Inflammatory macrophage treated with lipopolysaccharide for 4 hours (primary cell): ENCODE measurements at places on chromosomes 11 and 22.

DNA sequence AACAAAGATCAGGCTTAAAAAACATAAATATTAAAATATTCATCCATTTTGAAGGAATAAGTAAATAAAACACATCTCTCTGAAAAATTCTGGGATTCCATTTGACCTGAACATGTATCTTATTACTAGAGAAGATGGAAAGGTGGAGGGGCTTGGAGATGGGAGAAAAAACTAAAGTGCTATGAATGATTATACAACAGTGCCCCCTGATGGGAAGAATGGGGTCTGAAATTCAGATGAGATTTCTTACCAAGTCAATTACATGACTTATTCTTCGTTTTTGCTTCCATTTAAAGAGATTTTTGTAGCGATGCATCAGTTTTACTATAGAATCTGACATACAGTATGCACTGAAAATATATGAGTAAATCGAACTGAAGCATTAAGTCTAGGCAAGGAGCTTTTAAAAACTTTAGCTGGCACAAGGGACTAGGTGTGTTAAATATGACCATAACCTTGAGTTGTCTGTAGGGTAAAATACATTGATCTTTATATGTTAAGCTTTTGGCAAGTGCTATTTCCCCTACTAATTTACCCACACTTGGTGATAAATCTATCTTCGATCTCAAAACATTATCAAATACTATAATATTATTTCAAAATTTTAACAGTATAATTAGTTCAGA is 718.8 kb downstream of the CNTN5 start:
- DNase-seq, result peak; percentile 5

DNA sequence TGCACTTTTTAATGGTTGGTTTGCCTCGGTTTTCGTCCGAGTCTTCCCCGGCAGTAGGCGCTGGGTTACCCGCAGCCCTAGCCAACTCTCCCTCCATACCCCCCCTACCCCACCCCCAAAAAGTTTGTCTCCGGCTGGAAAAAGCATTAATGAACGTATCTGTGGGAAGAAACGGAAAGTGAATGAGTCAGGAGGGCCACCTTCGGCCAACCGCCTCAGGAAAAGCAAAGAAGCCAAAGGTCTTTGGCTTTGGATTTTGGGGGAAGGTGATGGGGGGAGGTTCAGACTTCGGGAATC is 508 bp upstream of the FLI1 start:
- no peak for DNase-seq

DNA sequence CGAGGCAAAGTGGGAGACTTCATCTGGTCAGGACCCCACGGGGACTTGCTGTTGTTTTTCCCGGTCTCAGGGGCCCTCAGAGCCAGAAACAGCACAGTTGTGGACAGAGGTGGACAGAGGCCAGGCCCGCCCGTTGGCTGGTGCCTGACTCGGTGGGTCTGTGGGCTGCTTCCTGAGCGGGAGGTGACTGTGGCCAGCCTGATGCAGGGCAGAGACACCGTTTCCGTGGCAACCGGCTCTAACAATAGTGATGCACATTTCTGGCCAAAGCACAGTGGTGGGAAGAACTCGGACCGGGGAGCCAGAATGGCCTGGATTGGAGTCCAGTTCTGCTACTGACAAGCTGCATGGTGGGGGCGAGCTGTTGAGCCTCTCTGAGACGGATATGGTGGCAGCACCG is 58.7 kb upstream of the ATXN10 start:
- DNase-seq, result no peak

DNA sequence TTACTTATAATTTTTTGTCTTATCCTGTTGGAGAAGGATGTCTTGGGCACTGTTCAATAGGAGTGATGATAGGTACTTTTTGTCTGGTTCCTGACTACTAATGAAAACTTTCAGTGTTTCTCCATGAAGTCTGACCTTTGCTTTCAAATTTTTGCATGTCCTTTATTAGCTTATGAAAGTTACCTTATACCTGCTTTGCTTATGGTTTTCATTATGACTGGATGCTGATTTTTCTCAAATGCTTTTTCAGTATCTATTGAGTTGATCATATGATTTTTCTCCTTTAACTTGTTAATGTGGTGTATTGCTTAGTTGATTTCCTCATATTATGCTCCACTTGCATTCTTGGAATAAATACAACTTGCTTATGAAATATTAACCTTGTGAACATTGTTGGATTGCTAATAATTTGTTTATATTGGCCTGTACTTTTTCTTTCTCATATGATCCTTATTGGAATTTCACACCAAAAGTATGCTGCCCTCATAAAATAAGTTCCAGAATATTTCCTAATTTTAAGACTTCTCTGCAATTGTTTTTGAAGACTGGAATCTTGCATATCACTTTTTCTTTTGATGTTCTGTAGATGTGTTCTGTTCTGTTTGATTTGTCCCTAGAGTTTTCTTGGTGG is 85.0 kb upstream of the SC5D start:
- DNase-seq, result no peak

- no peak for DNase-seq
Measured at GRCh38 chr22:19680287-19680881, 33.9 kb upstream of the SEPTIN5 start.

- DNase-seq, result no peak
Measured at GRCh38 chr11:123695231-123695630, 40.8 kb upstream of the SCN3B start.

DNA sequence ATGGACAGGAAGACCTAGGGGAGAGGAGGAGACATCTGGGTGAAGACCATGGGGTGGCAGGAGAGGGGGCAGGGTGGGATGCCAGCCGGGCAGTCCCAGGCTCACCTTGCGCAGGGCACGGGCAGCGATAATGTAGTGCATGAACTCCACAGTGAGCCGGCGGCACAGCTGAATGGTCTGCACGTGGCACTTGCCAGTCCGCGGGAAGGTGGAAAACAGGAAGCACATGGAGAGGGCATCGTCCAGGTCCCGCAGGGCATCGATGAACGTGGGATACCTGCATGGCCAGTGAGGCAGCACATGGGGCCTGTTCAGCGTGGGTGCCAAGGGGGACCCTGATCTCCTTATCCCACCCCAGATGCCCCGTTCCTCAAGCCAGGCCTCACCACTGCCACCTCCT is 7.3 kb downstream of the PES1 start:
- DNase-seq, result no peak

DNA sequence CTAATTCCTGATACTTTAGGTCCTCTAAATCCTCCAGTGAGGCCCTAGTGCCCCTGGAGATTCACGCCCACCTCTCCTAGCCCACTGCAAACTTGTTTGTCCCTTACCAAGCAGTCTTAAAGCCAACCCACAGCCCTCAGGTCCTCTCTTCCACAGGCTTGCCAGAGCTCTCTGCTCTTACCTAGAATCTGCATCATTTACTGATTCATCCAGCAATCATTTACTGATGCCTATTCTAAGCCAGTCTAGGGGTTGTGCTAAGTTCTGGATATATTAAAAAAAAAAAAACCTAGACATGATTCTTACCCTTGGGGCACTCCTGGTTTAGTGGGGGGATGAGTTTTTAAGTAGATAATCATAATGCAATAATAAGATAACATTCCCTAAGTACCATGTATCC is 43.0 kb upstream of the PLET1 start:
- DNase-seq, result no peak

DNA sequence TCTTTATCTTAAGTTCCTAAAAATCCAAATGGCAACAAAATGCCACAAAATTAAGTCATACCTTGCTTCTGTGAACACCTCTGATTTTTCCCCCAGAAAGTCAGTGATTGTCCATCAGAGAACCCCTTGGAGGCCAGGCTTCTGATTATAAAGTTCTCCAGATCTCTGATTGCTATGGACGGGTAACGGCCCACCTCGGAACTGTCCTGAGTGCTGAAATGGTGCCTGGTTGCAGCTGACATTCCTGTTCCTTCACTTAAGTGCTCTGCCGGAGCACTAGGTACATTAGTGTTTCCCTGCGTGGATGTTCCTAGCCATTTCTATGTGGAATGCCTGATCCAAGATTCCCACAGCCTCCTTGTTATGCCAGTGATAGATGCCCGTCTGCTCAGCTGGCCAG is 85.0 kb downstream of the CHST1 start:
- no peak for DNase-seq

DNA sequence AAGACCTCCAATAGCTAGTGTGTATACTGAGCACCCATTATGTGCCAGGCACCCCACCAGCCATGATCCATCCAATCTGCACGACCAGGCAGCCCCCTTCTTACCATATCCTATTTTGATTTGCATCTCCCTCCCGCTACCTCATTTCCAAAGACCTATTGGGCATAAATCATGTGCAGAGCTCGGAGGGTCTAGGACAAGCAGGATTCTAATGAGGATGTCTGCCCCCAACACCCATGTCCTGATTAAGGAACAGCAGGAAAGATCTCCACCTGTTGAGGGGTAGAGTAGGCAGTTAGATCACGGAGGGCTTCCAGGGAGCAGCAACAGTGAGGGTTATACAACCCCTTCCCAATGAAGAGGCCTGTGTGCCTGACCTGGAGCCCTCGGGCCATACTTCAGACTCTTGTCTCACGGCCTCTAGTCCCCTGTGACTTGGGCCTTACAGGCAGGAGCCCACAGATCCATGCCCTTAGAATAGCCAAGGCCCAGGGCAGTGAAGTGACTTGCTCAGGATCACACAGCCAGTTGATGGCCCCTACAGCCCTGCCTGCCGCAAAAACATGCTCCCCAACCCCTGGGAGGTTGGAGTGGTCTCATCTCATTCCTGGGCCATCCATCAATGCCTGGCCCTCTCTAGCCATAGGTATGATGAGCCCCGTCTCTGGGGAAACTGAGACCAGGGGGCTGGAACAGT is 3.5 kb downstream of the RAB3IL1 start:
- no peak for DNase-seq

DNA sequence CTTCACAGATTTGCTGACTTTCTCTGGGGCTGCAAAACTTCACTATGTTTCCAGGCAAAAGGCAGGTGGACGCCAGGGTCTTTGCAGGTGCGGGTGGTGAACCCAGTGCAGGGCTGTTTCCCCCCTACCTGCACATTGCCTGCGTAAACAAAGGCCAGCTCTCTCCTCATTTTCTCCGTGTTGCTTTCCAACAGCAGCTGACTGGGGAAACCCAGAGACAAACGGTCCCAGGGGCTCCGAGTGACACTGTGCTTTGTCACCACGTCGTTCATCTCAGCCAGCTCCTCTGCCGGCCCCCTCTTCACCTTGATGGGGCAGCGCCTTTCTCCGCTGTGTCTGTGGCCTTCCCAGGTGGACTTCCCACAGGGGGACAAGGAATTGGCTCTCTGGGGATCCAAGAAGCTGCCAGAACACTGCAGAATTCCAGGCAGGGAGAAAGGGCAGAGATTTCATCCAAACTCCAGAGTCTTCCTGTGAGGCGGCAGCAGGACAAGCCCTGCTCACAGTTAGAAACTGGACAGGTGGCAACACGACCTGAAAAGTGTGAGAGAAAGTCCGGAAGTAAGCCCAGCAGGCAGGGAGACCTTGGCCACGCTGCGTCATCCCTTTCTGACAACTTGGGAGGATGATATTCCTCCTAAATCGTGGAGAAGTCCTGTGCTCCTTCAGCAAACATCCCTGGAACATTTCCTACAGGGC is 1493.7 kb downstream of the TBC1D22A start:
- no peak for DNase-seq

DNA sequence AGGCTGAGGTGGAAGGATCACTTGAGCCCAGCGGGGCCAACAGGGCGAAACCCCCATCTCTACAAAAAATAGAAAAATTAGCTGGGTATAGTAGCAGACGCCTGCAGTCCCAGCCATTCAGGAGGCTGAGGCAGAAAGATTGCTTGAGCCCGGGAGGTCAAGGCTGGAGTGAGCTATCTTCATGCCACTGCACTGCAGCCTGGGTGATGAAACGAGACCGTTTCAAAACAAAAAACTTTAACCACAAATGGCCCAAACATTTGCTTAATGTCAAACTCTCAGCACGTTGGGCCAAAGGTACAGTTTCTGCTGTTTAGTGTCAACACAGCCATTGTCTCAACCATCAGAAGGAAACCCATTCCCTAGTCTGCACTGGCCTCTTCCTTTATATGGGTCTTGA is 69.2 kb upstream of the TTC12 start:
- no peak for DNase-seq

- no peak for DNase-seq
Measured at GRCh38 chr11:8031248-8032115, 44.3 kb downstream of the EIF3F start.

DNA sequence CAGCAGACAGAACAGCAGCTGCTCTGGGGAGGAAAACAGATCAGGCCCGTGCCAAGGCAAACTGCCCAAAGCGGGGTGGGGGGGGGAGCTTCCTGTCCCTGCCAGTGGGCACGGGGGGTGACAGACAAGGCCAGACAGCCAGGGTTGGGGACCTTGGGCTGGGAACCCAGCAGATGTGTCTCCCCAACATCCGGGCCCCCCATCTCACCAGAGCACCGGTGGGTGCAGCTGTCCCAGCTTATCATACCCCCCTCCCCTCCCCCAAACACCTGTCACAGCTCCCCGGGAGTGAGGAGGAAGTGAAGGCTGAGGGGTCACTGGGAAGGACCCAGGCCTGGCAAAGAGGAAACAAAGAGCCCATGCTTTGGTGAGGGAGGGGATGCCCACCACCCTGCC is 1.3 kb downstream of the PPP1R14B start:
- no peak for DNase-seq

GRCh38 chr11:114604179-114604813 is 8.7 kb upstream of the NXPE4 start:
- no peak for DNase-seq

GRCh38 chr11:71075871-71076420 is 176.4 kb downstream of the SHANK2 start:
- DNase-seq, result no peak

GRCh38 chr22:42328130-42328783 is 57.8 kb upstream of the TCF20 start:
- no peak for DNase-seq

DNA sequence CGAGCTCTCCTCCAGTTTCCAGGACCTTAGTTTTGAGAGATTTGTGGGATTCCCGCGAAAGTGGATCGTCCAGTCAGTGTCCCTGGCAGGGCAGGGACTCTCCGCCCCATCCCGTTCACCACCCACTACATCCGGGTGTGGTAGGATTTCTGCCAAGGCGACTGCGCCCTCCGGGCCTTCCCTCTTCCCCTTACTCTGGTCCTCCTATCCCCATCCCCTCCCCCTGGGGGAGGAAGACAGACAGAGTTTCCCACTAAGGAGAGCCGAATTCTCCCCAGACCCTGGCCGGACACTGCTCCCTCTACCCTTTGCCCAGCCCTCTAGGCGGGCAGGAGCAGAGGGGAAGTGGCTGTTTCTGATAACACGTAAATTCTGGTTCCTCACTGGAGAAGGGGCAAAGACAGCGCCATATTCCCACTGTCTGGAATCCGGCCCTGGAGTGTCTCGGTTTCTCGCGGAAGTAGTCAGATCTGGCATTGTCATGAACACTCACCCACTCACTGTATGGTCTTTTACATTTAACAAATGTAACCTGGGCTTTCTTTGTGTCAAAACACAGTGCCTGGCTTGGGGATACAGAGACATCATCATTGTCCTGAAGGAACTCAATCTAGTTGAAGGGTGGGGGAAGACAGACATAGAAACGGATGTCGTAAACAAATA is 1.1 kb upstream of the NECTIN1 start:
- DNase-seq, result peak; percentile 76

GRCh38 chr11:103681855-103682254 is 354.6 kb upstream of the DDI1 start:
- no peak for DNase-seq

- DNase-seq, result peak; percentile 48
Measured at GRCh38 chr11:61476371-61476770, 32.2 kb upstream of the LRRC10B start.
